Activated CD4-positive, alpha-beta T cell treated with anti-CD3 and anti-CD28 coated beads, Interleukin-2, Interleukin-4, amounts not matched to agents 100 ng/mL and 50 ng/mL, durations not matched to agents 16 hours and 8 hours (primary cell): ENCODE measurements at places on chromosomes 5 and 9.

GRCh38 chr5:144032375-144032774 lies 138.1 kb downstream of the YIPF5 start:
- no peak for DNase-seq

DNA sequence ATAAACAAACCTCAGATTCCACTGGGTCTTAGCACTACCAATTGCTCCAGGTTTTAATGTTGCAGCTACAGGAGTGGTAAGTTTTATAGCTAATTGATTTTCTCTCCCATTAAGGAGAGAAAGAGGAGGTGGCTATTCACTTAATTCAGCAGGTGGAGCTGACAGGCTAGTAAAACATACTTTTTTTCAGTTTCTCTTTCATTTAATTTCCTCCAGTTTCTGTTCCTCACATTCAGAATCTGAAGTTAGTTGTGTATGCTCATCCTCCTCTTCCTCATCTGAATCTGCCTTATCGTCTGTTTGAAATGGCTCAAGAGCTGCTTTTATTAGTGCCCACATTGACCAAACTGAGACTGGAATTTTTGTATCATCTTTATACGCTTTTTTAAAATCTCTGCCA lies 98.0 kb downstream of the PLPPR1 start:
- no peak for DNase-seq

- DNase-seq, result no peak
Observed at GRCh38 chr5:122602700-122603099, 172.2 kb upstream of the SNX2 start.

DNA sequence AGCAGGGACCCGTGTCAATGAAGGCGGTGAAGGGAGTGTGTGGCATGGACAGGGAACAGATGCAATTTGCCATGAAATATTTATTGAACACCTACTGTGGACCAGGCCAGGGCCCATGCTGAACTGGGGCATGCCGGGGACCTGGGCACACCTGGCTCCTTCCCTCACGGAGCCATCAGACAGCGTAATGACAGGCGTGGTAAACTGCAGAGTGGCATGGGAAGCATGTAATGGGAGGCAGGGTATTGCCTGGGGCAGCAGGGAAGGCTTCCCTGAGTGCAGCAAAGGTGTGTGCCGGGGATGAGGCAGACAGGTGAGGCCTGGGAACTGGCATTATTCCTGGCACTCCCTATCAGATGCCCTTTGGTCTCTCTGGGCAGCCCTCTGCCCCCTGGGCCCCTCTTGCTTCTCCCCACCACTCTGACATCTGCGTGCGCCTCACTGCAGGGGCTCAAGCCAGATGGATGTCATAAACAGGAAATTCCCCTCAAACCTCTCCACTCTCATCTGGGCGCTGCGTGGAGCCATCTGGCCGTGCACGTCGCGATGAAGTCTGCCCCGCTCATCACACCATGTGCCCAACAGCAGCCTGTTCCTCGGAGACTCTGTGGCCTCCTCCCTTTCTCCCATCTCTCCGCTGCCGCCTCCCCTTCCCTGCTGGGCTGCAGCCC lies 67.6 kb downstream of the HMCN2 start:
- DNase-seq, result no peak

- no peak for DNase-seq
Observed at GRCh38 chr5:2491846-2492245, 259.6 kb downstream of the IRX2 start.

DNA sequence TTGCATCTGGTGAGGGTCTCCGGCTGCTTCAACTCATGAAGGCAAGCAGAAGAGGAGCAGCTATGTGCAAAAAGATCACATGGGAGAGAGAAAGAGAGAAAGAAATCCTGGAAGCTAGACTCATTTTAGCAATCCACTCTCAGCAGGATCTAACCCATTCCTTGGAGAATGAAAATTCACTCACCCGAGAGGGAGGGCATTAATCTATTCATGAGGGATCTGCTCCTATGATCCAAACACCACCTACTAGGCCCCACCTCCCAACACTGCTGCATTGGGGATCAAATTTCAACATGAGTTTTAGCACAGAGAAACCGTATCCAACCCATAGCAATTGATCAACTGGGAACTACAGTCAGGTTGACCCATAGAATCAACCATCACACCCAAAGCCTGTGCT lies 98.1 kb upstream of the SV2C start:
- no peak for DNase-seq

DNA sequence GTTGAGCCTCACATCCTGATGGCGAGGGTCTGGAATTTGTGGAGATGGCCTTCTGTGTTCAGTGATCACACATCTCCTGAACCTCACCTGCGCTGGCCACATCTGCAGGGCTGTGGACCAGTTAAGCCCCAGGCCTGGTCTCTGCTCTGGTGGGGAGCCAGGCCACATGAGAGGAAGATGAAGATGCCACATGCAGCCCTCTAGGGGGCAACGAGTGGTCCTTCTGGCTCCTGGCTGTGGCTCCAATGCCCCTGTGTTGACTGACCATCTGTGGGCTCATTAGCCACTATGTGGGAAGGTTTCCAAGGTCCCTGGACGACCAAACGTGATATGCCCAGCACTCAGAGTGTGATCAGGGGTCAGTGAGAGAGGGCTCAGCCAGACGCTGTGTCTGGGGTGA lies 203.0 kb downstream of the HSPA4 start:
- DNase-seq, result no peak

GRCh38 chr9:28762167-28762566 lies 1188.9 kb upstream of the C9orf72 start:
- DNase-seq, result no peak

DNA sequence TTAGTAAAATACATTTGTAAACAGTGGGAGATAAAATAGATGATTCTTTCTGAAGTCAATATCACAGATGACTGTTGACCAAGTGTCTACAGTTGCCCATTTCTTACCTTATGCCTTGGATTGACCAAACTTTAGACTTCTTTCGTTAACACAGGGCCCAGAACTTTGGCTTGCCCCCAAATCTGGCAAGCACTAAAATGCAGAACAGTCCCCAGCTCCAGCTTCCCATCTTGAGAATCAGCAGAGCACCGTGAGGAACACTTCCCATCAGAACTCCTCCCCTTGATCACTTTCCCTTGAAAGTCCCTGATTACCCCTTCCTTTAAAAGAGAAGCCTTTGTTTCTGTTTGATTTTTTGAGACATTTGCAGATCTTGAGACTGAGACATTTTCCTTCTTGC lies 1039.9 kb downstream of the TLE1 start:
- no peak for DNase-seq

- no peak for DNase-seq
Observed at GRCh38 chr9:133823189-133824105, 85.3 kb upstream of the SARDH start.

DNA sequence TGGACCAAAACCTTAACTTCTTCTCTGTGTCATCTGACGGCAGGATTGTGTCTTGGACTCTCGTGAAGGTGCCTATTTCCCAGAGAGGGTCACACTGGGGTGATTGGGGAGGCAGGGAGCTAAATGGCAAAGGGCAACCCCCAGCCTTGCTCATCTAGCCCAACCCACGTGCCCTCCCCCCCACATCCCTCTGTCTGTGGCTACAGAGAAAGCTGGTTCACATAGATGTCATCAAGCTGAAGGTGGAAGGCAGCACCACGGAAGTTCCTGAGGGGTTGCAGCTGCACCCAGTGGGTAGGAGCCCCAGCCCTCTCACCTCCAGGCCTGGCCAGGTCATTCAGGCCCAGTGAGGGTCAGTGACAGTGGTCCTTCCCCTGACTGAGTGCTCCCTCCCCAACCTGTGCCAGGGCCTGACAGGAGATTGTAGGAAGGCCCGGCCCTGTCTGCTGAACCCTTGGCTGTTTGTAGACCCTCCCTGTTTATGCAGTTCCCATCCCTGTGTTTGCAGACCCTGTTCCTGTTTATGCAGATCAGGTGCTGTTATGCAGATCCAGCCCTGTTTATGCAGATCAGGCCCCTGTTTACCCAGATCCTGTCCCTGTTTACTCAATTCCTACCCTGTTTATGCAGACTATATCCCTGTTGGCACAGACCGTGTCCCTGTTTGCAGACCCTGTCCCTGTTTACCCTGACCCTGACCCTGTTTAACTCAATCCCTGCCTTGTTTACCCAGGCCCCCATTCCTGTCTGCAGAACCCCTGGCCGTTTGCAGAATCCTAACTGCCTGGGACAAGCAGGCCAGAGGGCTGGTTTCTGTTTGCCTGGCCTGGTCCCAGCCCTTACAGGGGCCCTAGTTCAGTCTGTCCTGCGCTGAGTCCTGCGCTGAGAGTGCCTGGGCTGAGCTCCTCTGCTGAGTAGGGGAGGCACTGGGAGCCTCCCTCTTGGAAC lies 10.4 kb downstream of the ENHO start:
- DNase-seq, result no peak

DNA sequence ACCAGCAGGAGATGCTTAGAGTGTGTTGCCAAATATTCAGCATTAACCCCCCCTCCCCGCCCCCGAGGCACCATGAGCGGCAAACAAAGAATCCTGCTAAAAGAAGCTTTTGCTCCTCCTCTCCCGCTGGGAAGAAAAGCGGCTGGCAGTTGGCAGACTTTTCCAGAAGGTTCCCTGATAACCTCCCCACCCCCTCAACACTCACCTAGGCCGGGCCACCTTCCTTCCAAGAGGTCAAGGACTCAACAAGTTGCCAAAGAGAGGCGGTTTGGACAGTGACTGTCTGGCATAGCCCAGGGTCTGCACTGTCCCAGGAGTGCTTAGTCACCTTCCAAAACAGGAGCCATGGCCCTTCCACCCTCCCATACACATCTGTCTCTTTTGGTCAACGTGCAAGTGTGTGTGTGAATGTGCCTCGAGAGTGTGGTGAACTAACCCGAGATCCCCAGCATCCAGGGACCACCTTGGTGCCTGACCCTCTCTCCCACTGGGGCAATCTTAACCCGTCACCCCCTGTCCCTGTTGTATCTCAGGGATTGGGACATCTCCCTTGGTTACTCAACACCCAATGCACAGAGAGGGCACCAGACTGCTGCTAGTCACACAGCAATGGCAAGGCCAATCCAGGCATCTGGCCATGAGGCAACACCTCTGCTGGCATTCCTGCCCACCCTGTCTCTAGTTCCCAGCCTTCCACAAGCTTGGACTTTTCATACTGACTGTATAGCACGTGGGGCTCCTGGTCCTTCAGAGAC lies 18.9 kb downstream of the CAMK2A start:
- DNase-seq, result no peak

GRCh38 chr9:121735793-121736770 lies 84.6 kb downstream of the DAB2IP start:
- no peak for DNase-seq

DNA sequence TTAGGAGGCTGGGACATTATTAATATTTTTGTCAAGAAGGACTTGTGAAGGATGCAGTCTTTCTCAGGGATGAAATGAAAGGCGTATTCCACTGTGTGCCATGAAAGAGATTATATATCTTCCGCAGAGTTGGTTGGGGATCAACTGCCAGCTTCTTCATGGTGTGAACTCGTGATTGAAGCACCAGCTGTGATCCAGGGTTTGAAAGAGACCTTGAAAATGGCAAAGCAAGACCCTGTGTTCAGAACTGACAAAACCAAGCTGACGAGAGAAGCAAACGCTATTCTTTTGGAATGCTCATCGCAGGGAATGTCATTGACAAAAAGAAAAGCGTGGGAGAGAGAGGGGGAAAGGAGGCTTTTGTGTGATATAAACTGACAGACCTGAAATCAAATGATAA lies 263.9 kb upstream of the ZNF608 start:
- no peak for DNase-seq

- DNase-seq, result no peak
Observed at GRCh38 chr9:106560540-106560939, 302.4 kb upstream of the ZNF462 start.

GRCh38 chr9:26675035-26675434 lies 217.6 kb downstream of the CAAP1 start:
- no peak for DNase-seq

GRCh38 chr5:127885176-127885575 lies 182.0 kb downstream of the CCDC192 start:
- no peak for DNase-seq

- DNase-seq, result no peak
Observed at GRCh38 chr5:8829323-8830029, 716.4 kb downstream of the SEMA5A start.

DNA sequence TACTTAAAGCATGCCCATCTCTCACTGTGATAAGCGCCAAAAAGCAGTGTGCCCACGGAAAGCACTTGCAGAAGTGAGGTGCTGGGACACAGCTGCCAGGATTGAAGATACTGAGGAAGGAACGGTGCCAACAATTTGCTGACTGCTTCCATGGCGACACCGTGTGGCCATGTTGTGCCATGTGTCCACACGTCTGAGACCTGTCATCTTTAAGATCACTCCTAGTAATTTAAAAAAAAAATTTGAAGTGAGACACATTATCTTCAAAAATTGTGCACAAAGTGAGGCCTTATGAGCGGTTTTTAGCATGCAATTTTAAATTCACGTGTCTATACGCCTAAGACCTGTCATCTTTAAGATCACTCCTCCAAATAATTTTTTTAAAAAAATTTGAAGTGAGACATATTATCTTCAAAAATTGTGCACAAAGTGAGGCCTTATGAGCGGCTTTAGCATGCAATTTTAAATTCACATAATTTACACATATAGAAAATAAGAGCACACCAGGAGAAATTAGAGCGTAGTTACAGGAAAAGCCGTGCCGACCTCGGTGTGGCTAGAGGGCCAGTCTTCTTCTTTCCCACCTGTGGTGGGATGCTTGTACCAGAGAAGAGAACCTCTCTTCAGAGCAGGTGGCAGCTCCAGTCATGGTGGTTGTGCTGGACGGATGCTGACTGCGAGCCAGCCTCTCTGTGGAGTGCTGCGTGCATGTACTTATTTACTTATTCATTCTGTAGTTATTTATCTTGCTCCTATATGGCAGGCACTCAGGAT lies 21.4 kb upstream of the FLT4 start:
- peak; percentile 55 for DNase-seq

- no peak for DNase-seq
Observed at GRCh38 chr5:128539038-128539429, 989 bp upstream of the FBN2 start.

DNA sequence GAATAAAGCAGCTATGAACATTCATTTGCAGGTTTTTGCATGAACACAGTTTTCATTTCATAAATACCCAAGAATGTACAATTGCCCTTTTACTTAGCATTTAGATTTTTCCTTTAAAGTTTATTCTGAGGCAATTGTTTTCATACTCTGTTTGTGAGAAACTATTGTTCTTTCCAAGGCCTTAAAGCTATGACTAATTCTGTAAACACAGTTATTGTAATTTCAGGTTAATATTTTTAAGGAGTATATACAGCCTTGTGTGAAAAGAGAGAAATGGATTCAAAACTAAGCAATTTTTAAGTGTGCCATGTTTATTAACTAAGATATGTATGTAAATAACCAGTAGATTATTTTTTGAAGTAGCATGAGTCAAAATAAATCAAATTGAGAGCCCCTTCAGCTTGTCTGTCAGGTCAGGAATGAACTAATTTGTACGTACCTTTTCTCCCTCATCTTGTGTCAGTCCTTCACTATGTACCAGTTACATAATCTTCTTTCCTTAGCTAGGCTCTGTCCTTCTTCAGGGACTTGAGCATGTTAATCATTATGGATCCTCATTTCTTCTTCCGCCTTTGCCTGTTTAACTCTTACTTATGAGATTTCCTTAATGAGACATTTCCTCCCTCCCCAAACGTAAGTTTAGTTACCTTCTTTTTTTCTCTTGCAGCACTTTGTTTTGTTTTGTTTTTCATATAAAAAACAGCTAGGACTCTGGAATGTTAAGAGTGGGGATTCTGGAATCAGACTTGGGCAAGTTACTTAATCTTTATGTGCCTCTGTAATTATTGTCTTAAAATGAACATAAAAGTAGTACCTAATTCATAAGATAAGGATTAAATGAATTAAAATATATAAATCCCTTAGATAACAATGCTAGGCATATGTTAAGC lies 63.6 kb downstream of the NIPBL start:
- DNase-seq, result no peak
